ENCODE measurements at places on chromosomes 11 and 22. TPM values are rescaled to one million over a fixed set of nuclear protein-coding genes. Genes with fewer than 3 reads are reported as not detected.

- no peak for DNase-seq
These were observed 5.0 kb upstream of the LIMK2 start for GRCh38 chr22:31206896-31207687.

DNA sequence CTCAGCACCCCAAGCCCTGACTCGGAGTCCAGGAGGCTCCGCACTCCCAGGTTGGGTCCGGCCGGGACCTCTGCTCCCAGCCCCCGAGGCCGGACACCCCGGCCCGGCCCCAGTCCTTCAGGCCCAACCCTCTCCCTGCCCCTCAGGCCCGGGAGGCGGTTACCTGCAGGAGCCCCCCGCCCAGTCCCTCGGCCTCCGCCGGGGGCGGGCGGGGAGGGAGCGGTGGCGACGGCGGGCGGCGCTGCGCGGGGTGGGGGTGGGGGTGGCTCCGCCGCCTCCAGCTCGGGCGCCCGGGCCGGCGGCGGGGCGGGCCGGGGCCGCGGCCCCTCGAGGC, 310 bp downstream of the TCF20 start:
- DNase-seq, result no peak

Gene MMP3
- not detected for total RNA-seq

- DNase-seq, result no peak
These were observed at the start of gene PTPRJ for GRCh38 chr11:47980088-47980906. Gene PTPRJ, plus strand, starts transcription at chr11:47980559. Its CDS starts 354 bp downstream, at chr11:47980913.

- no peak for DNase-seq
These were observed 59.6 kb downstream of the MAPK1 start for GRCh38 chr22:21807544-21808529.

Gene OMP
- total RNA-seq, result not detected

DNA sequence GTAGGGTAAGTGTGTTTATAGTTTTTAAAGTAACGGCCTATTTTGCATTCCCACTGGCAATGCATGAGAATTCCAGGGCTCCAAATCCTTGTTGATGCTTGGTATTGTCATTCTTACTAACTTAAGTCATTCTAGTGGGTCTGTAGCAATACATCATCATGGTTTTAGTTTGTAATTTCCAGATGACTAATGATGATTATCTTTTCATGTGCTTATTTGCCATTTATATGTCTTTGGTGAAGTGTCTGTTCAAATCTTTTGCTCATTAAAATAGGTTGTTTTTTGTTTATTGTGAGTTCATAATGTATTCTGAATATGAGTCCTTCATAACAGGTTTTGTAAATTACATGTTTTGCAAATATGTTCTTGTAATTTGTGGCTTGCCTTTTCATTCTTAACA, 31.2 kb downstream of the MTMR3 start:
- no peak for DNase-seq

DNA sequence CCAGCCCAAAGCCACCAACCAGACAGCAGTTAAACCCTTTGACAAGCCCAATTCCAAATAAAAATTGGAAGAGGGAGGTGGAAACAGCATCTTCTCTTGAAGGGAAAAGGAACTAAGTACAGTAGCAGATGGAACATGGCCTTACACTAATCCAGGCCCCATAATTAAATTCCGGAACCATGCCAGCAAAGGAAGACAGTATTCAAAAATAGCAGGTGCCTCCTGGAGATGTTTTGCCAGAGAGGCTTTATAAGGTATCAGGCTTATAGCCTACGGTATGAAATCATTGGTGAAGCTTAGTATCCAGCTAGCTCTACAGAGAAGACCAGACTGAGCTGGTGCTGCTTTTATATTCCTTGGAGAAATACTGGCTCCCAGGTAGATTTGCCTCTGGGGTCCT, 344.1 kb upstream of the API5 start:
- no peak for DNase-seq

Gene FGF19
- not detected for total RNA-seq

Gene PAMR1
- 46.7 TPM for total RNA-seq

All from vagina (tissue), 2 donors.